ENCODE measurements at places on chromosomes 6 and 20.

DNA sequence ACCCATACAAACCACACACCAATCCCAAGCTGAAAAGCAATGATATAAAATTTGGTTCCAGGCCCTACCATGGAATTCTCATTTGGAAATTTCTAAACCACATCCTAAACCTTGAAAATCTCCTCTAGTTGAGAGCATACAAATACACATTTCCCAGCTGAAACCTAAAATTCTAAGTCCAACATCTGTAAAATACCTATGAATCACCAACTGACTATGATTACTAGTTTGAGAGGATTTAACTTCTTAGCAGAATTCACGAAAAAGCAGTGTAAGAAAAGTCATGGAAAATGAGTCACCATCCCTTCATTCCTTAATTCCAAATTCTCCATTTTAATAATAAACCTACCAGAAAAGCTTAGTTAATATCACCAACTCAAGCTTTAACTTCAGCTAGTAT lies 15.4 kb downstream of the RANBP9 start:
- DNase-seq: no peak

- no peak for DNase-seq
Observed at GRCh38 chr6:144659202-144660182, 374.4 kb downstream of the UTRN start.

DNA sequence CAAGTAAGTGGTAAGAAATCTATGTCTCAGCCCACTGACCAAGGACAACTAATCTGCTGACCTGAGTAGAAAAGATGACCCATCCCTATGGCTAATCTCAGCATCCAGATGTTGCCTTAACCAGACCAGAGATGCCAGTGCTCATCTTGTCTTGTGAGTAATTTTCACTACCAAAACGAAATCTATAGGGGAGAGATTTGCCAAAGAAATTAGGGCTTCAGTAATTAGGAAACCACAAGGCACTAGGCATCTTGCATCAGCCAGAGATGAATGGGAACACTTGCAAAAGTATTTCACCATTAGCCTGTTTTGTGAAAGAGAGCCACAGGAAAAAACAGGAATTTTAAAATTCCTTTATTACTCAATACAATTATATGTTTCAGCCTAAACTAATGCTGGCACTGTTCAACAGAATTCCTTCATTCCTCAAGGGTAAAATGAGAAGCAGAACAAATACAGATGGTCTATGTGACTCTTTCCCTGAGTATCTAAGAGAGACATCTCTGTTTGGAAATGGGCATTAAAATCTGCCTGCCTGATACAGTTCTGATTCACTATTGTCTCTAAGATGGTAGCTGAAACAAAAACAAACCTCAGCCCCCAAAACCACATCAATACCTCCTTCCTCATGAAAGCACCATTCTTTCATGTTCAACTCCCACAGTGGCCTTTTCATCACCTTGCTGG lies 87.8 kb downstream of the GMDS start:
- DNase-seq: no peak

- no peak for DNase-seq
Observed at GRCh38 chr6:120096696-120097260, 747.2 kb upstream of the MAN1A1 start.

DNA sequence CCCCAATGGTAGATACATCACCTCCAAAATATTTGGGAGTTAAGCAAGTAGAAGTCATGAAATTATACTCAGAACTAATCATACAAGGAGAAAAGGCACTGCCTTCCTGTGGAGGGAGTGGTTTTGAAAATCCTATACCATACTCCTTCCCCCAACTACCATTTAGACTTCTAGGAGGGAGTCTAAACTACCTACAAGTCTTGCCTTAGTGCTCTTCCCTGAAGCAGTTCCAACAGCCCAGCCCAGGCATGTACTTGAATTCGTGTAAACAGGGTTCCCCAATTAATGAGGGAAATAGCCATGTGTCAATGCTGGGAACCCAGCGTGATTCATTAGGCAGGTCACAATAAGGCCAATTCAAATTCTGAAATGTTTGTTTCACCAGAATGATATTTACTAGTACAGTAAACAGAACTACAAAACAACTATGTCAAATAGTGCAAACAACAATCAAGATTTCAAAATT lies 39.1 kb upstream of the SGK1 start:
- no peak for DNase-seq

DNA sequence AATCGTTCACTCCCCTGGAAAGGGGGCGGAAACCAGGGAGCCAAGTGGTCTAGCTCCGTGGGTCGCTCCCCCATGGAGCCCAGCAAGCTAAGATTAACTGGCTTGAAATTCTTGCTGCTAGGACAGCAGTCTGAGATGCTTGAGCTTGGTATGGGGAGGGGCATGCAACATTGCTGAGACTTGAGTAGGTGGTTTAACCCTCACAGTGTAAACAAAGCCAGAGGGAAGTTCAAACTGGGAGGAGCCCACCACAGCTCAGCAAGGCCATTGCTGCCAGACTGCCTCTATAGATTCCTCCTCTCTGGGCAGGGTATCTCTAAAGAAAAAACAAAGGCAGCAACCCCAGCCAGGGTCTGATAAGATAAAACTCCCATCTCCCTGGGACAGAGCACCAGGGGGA lies 43.2 kb downstream of the COL21A1 start:
- no peak for DNase-seq

DNA sequence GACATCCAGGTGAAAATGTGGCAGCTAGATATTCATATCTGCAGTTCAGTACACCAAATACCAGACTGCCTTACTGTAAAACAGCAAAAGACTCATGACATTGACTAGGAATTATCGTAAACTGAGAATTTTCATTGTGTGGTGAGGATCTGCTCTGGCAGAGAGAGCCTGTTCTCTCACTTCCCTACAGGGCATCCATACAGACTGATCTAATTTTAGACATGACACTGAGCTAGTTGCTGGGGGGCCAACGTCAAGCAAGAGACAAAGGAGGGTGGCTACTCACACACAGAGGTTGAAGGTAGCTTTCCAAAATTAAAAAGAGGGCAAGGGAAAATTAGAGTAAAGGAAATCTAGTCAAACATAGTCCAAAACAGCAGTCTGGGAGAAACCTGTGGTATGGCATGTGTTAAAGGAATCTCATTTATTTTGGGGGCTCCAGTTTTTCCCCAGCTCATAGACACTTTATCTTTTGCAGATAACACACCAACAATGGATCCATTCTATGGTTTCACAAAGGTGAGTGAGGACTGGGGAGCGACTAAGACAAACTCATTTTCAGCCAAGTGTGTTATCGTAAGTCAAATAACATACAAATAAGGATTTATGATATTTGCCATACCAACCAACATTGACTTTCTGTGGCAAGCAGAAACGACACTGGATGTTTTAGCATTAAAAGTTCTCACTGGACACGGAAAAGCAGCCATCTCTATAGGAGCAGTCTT lies 36.6 kb upstream of the NHSL1 start:
- no peak for DNase-seq

GRCh38 chr20:47276851-47277534 lies 79.5 kb downstream of the ZMYND8 start:
- DNase-seq: no peak

DNA sequence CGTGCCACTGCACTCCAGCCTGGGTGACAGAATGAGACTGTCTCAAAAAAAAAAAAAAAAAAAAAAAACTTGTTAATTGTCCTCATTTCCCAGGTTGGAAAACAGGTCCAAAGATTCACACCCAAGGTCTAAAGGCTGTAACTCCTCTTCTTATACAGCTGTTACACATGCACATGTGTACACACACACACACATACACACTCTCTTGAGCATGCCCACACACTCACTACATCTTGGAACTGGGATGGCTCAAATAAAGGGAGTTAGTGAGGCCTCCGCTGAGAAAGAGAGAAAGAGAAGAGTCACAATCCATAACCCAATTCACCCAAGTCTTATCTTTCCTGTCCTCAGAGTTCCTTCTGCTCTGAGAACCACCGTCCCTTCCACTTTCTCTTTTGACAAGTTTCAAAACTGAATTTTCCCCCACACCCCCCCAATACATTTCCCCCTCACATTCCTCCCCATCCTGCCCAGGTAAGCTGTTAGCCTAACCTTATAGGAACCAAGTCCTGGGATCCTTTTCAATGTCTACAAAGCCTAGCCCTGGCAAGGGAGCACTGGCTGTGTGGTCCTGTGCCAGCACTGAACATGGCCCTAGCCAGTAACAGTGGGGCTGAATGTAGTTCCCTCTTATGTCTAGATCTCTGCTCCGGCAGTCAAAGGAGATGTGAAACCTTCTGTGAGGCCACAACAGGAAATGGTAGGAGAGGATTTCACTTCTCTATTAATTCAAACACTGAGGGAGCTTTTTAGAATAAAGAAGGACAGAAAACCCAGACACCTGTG lies 3.2 kb upstream of the HLA-DMB start:
- DNase-seq: no peak

GRCh38 chr20:41222296-41222695 lies 85.0 kb downstream of the PLCG1 start:
- DNase-seq: no peak

DNA sequence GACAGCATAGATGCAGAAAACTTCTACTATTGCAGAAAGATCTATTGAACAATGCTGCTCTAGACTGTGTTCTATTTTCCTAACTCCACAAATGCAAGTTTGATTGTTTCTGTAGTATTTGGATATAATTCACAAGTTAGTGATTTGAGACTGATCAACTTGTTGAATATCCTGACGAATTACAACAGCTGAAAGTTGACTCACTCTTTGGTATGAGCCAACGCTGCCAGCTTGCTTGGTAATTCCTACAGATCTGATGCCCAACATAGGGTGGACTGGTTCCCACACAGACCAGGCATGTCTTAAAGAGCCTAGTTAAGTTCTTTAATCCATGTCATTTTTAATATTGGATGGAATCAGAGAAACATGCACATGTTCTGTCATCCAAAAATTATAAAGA lies 231.0 kb upstream of the RAB32 start:
- no peak for DNase-seq

DNA sequence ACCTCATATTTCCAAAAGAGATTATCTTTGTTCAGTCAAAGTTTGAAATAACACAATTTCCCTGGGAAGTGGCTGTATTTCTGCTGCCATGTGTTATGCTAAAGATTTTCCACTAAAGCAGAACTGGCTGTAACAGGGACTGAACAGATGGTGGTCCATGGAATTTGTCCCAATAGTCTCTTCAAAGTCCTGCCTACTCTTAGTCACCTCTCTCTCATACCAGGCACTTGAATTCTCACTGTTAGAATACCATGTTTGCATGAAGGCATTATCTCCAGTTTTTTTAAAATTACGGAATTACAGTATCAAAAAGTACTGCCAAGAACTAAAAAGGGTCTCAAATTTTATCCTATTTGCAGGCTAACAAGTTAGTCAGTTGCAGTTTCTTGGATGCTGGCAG lies 105.0 kb upstream of the HDDC2 start:
- no peak for DNase-seq

- DNase-seq: no peak
Observed at GRCh38 chr6:155530219-155530834, 74.7 kb upstream of the NOX3 start.

GRCh38 chr6:145886228-145886956 lies 71.8 kb upstream of the FBXO30 start:
- no peak for DNase-seq

DNA sequence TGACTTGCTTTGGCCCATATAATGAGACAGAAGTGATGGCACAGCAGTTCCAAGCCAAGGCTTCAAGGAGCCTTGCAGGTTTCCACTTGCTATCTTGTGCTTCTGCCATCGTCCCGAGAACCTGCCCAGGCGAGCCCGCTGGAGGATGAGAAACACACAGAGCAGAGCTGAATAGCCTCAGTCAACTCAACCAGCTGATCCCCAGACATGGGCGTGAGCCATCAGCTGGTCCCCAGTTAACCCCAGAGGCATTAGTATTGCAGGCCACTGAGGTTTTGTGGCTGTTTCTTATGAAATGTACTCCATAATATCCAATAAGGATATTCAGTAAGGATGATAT lies 81.7 kb upstream of the SHLD1 start:
- DNase-seq: no peak

- DNase-seq: no peak
Observed at GRCh38 chr6:150298676-150299075, 70.1 kb upstream of the IYD start.

- DNase-seq: no peak
Observed at GRCh38 chr20:21074605-21075336, 31.4 kb downstream of the LINC00237 start.

- DNase-seq: no peak
Observed at GRCh38 chr6:29596381-29596900, 11.5 kb downstream of the OR2H2 start.

GRCh38 chr20:13260650-13261279 lies 39.7 kb downstream of the ISM1 start:
- no peak for DNase-seq

- no peak for DNase-seq
Observed at GRCh38 chr6:39553029-39553428, 172.2 kb downstream of the KIF6 start.

DNA sequence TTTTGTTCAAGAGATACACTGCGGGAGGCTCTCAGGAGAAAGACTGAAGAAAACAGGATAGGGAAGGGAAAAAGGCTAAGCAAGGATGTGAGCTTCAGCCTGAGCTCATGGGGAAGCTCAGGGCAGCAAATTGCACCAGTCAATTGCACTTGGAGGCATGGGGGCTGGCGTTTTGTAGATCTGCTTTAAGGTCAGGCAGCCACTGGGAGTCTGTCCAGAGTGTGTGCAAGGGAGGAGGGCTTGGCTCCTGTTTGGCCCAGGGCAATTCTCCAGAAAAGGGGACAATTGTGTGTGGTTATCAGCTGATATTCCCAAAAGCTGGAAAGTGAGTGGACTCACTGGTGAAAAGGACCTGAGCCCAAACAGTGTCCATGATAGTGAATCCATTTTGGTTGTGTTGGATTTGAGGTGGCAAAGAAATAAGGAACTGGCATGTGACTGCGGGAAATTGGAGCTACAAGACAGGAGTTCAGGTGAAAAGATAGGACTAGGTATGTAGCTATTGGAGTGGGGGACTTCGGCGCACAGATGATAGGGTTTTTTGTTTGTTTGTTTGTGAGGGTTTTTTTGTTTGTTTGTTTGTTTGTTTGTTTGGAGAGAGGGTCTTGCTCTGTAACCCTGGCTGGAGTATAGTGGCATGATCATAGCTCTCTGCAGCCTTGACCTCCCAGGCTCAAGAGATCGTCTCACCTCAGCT lies 22.3 kb upstream of the IER3 start:
- DNase-seq: no peak
